ENCODE measurements at places on chromosomes 12 and 14.

DNA sequence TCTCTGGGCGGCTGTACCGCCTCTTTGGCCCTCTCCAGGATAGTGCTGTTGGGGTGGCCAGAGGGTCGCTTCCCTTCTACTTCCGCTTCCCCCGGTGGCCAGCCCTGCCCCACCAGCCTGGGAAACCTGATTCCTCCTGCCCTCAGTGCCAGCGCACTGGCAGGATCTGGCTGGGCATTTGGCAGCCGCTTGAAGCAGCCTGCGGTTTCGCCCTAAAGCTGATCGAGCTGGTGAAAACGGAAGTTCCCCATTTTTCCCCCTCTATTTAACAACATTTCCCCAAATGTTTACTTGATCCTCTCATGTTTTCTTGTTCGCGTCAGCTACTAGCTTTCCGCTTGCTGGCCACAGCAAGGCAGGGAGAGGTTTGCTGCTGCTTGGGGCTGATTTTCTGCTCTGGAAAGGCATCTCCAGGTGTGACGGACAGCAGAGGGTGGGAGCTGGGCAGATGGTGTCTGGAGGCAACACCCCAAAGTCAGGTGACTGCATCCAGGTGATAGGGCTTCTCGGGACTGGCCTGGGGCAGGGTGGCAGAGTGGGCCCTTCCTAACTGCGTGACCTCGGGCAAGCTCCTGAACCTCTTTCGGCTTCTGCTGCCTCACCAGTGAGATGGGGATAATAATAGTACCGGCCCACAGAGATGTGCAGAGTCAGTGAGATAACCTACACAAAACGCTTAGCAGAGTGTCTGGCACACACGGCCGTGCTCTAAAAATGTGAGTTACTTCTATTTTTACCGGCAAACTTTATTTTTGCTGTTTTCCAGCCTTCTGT lies 53.1 kb downstream of the TSPAN9 start:
- no peak for DNase-seq

DNA sequence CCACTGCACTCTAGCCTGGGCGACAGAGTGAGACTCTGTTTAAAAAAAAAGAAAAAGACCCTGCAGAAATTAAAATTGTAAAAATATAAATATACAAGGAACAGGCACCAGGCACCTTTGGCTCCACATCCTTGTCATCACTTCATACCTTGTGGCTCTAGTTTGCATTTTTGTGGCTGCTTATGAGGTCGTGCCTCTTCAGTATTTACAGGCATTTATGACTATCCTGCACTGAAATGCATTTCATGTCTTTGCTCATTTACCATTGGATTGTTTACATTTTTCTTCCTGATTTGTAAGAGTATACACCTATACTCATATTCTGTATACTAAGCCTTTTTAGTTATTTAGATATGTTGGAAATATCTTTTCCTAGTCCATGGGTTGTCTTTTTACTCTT lies 20.1 kb downstream of the BICD1 start:
- no peak for DNase-seq

GRCh38 chr14:65915125-65915524 lies 502.6 kb downstream of the FUT8 start:
- DNase-seq, result no peak

- DNase-seq, result no peak
Measured at GRCh38 chr14:100443603-100444002, 120.5 kb downstream of the SLC25A47 start.

GRCh38 chr14:56119201-56119981 lies 1.2 kb downstream of the PELI2 start:
- DNase-seq, result peak; percentile 44

GRCh38 chr12:3117591-3118015 lies 40.4 kb downstream of the TSPAN9 start:
- no peak for DNase-seq

GRCh38 chr12:94429633-94430032 lies 30.0 kb downstream of the CEP83 start:
- no peak for DNase-seq

DNA sequence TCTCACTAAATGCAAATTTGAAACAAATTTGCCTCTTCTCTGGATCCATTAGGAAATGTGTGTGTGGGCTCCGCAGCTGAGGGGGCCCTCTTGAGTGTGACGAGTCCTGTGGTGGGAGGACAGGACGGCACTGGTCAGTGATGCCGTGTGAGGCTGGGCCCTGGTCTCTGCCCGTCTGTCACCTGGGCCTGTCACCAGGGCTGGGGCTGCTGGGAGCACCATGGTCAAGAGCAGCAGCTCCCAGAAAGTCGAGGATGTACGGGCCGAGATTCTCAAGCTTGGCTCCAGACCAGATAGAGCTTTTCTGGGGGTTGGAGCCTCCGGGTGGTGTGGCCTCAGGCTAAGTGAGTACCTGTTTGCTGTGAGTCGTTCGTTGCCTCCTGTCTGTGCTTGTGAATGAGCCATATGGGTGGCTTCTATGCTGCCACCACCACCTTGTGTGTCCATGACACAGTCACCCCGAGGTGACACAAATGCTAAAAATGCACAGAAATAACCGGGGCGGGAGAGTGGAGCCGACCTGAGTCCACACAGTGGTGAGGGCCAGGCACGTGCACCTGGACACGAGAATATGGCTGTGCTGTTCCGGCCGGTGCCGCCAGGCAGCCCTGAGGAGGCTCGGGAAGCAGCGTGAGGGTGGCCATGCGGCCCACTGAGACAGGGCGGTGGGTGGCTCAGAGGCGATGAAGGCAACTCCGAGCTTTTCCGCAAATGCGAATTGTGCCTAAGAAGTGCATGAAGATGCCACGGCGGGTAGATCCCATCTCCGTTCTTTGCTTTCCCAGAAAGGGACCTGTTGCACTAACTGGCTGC lies 8.7 kb downstream of the PGAM5 start:
- no peak for DNase-seq

GRCh38 chr14:94126800-94127199 lies 2.6 kb downstream of the IFI27L2 start:
- DNase-seq, result no peak

DNA sequence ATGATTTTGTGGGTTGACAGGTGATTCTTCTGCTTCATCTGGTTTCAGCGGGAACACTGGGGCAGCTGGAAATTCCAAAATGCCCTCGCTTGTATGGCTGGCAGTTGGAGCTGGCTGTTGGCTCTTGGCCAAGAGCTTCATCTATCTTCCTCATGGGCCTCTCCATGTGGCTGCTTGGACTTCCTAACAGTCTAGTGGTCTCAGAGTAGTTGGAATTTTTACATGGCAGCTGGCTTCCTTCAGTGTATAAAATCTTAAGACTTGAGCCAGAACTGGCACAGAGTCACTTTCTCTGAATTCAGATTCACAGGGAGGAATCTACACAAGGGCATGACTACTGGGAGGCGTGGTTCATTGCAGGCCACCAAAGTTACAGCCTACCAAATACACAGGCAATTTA lies 204.9 kb upstream of the RMST start:
- DNase-seq, result no peak

- no peak for DNase-seq
Measured at GRCh38 chr14:69536971-69537370, 37.7 kb downstream of the CCDC177 start.

DNA sequence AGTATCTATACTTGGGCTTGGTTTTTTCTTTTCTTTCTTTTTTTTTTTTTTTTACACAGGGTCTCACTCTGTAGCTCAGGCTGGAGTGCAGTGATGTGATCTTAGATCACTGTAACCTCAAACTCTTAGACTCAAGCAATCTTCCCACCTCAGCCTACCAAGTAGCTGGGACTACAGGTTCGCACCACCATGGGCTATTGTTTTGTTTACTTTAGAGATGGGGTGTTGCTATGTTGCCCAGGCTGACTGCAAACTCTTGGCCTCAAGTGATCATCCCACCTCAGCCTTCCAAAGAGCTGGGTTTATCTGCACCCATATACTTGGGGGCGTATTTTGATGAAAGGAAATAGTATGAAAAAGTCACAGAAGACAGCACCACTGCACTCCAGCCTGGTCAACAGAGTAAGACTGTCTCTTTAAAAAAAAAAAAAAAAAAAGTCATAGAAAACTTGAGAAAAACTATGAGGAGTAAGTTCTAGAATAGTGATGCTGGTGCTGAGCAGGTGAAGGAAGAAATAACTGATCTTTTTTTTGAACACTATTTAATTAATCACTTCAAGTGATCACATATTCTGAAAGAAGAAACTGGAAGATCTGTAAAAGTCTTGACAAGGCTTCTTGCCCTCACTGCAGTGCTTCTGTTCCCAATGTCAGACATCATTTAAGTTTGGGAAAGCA lies 53.8 kb upstream of the NPFF start:
- no peak for DNase-seq

DNA sequence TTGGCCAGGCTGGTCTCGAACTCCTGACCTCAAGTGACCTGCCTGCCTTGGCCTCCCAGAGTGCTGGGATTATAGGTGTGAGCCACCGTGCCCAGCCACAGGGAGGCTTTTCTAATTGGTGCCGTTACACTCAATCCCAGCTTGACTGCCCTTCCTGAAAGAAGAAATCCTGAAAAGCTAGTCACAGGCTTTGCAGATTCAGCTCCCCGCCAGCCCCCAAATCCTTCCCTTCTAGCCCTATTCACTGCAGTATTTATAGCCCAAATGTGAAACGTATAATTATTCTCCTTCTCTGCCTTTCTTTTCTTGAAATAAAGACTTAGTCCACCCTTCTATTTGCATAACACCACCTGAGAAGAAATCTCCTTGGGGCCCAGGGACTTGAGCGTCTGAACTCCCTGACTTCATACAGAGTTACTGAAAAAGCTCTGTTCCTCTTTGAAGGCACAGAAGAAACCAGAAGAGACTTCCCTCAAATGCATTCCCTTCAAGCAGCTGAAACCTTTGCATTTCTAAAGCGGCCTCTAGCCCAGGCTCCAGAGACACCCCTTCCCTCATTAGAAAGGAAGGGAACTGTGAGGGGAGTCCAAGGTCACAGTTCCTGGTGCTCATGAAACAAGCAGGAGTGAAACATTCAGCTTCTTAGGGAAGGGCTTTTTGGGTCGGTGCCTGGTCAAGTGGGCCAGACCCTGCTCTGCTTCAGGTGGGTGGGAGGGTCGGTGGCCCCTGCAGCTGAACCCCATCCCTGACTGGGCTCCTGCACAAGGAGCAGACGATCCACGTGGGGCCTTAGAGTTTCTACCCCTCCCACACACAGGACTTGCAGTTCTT lies 42.3 kb upstream of the BATF start:
- no peak for DNase-seq

GRCh38 chr14:71116568-71117122 lies 209.4 kb downstream of the PCNX1 start:
- no peak for DNase-seq

GRCh38 chr12:121814429-121815119 lies 10.8 kb downstream of the SETD1B start:
- DNase-seq, result no peak

GRCh38 chr12:112347581-112347982 lies 34.6 kb downstream of the HECTD4 start:
- DNase-seq, result no peak

GRCh38 chr12:92871116-92871515 lies 58.0 kb downstream of the EEA1 start:
- no peak for DNase-seq

- no peak for DNase-seq
Measured at GRCh38 chr12:105337391-105337790, 6.9 kb downstream of the C12orf75 start.

- no peak for DNase-seq
Measured at GRCh38 chr12:130557886-130558765, 158.0 kb downstream of the RIMBP2 start.

GRCh38 chr14:36361210-36361853 lies 40.9 kb upstream of the MBIP start:
- no peak for DNase-seq

GRCh38 chr14:93015064-93015463 lies 92.1 kb downstream of the CHGA start:
- DNase-seq, result no peak

Measured in stimulated activated CD8-positive, alpha-beta memory T cell treated with anti-CD3 and anti-CD28 coated beads, Interleukin-4, amount 100 ng/mL, for 48 hours (primary cell).